NCI-H748 treated with DMSO at 0.1 percent for 48 hours (cell line): ENCODE measurements at places on chromosomes 12 and 14.

DNA sequence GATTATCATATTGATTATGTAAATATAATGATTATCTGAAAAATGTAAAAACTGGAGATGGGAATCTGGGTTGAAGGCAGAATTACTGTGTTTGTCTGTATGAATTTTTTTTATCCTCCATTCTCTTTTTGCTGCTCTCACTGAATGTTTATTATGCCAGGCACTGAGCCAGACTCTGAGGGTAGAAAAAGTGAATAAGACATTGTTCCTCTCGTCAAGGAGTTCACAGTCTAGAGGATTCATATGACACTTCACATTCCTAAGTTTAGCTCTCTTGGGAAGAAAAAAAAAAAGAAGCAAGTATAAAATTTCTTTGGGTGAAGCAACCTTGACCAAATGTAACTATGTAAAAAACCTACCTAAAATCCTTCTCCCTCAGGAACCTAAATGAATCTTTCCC is 120.9 kb upstream of the LMO3 start:
- no peak for DNase-seq

DNA sequence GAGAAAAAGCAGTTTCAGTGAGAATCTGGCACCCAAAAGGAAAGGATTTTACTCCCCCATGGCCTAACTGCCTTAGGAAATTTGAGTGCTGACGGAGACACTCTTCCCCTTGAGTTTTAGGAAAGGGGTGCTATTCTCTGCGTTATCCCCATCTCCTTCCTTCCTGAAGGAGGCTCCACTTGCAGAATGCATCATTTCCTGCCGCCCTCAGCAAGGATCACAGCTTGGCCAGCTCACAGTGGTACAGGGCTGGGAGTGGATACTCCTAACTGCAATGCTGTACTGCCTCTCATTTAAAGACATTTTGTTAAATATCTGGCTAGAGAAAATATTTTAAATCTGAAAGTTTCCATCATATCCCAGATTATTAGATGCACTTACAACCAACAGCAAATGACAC is 33.0 kb downstream of the RDH12 start:
- DNase-seq, result no peak

GRCh38 chr12:105721051-105721825 is 390.7 kb downstream of the C12orf75 start:
- DNase-seq, result peak; percentile 8

DNA sequence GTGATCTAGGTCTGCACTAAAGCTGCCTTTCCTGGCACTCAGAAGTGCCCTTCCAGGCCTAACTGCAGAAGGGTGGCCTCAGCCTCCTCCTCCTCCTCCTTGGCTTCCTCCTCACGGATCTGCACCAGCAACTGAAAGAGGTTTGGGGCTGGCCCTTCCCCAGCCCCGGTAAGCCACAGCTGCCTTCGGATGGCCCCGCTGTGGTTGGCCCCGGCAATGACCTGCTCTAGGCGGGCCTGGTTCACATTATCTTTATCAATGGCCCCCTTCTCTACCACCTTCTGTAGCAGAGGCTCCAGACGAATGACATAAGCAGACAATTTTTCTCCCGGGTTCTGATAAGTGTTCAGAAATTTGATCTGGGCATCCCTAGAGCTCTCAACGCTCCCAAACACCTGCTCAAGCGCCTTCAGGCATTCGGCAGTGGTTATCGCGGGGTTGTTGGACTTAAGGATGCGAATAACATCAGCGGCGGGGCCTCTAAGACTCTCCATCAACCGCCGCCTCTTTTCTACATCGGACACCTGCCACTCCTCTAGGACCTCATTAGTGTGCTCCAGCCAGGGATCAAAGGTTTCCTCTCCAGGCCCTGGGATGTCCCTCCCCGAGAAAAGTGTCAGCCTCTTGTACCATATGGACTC is 1.5 kb downstream of the PNMA1 start:
- peak; percentile 39 for DNase-seq

GRCh38 chr12:88325076-88325815 is 183.1 kb downstream of the TMTC3 start:
- no peak for DNase-seq
